CD8-positive, alpha-beta T cell (primary cell): ENCODE measurements at places on chromosomes 4 and X.

GRCh38 chr4:42596918-42597317, 60.0 kb downstream of the ATP8A1 start:
- DNase-seq: no peak

DNA sequence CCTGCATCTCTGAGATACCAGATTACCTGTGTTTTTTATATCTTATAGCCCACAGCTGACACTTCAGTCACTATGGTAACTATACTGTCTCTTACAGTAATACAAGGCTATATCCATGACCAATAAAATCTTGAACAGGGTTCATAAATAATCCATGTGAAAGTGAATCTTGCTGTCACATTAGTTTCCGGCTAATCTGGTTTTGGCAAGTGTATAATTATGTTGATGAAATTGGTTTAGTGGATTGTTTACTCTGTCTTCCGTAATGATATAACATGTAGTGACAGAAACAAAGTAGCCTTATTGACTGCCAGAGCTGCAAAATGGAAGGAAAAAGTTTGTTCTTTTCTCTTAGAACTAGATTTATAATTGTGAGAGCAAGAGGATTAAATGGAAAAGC, 686.6 kb upstream of the PABPC4L start:
- no peak for DNase-seq

GRCh38 chrX:15930585-15930984, 76.0 kb upstream of the AP1S2 start:
- no peak for DNase-seq

DNA sequence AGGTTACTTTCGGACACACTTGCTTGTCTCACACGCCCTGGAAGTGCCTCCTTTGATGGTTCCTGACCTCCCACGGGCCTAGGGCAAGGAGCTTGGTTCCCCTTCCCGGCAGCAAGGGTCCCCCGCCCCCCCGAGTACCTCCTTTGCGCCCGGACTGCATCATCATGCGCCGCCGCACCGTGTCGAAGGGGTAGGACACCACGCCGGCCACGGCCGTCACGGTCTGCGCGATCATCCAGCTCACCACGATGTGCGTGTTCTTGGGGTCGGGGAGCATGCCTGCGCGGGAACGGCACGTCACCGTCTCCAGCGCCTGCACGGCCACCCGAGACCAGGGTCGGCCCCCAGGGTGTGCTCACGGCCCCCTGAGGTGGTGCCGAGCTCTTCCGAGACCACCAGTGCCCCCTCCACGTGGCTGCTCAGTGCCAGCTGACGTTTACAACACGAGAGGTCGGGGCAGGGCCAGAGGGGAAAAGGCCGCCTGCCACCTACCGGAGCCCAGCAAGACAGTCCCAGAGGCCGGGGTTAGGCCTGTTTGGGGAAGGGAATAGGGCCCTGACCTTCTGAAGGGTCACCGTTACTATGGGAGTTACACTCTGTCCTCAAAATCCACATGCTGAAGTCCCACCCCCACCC, 4.7 kb downstream of the SLC25A6 start:
- DNase-seq: no peak

DNA sequence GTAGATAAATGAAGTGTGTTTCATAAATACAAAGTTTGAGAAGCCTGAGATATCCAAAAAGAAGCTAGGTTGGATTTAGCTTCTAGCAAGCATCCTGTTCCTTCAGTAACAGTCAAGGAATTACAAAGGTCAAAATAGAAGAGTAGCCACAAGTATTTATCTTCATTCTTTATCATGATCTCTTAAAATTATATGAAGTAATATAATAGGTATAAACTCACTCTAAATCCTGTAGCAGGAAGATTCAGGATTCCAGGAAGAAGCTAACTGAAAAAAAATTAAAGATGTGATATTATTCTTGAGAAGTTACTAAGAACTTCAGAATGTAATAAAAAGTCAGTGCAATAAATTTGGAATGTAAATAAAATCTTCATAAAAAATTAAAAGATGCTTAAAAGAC, 31.1 kb upstream of the RXFP1 start:
- DNase-seq: no peak

GRCh38 chrX:104854790-104855340, 288.9 kb downstream of the IL1RAPL2 start:
- DNase-seq: no peak

- DNase-seq: no peak
Measured at GRCh38 chrX:114071412-114071811, 512.5 kb upstream of the HTR2C start.

DNA sequence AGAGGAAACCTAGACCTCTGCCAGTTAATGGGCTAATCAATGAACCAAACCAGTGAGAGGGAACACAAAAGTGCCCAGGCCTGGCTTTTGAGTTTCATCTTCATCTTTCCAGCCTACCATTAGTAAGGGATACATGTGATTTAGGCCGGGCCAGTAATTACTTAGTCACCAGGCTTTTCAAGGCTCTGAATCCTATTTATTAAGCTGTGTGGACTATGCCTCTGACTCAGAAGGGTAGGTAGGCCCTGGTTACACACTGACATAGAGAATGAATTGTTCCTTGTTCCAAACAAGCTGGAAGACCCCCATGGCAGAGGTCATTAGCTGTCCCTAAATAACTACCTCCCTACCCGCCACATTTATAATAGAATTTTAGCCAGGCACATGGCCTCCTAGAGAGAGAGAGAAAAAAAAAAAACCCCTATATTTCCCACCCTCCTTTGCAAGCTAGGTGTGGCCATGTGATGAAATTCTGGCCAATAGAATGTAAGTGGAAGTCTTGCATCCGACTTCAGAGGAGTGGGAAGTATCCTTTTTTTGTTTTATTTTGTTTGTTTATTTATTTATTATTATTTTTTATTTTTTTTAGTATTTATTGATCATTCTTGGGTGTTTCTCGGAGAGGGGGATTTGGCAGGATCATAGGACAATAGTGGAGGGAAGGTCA, 112.3 kb upstream of the BCOR start:
- DNase-seq: no peak

DNA sequence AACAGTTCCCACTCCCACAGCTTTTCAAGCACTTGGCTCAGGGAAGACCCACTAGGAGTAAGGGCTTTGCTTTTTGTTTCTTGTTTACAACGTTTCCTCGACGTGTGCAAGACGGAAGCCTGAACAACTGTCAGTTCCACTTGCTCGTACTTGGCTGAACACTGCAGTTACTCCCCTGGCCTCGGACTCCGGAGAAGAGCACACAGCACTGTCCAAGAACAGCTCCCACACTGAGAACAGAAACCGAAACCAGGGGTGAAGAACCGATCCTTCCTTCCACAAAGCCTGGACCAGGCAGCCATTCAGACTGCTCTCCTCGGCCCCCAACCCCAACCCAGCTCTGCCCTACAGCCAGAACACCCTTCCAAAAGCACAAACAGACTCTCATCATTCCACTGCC, 25.5 kb downstream of the IRF2 start:
- DNase-seq: no peak

- no peak for DNase-seq
Measured at GRCh38 chrX:115948018-115948923, 222.3 kb upstream of the AGTR2 start.

- no peak for DNase-seq
Measured at GRCh38 chr4:172035562-172035961, 222.4 kb downstream of the GALNTL6 start.

GRCh38 chrX:74511704-74512103, 90.4 kb downstream of the SLC16A2 start:
- no peak for DNase-seq

DNA sequence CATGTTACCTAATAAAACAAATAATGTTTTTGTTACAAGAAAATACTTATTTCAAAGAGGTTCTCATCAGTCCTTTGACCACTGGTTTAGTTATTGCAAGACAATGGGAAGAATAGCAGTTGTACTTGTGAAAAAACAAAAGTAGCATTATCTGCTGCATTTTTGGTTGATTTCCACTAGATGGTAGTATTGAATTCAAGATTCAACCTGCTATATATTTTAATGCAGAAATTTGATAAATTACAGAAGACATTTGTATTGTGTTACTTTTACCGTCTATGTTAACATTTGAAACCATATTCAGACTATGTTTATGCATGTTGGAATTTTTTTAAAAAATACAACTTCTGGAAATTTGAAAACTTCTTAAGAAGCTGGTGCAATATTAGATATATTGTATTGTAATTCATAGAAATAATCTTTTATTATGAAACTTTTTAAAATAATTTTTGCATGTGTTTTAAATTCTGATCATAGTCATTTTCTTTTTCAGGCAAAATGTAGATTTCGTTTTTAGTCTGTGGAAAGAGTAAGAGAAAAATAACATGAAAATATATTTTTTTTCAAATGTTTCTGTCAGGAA, 56.4 kb downstream of the SPCS3 start:
- no peak for DNase-seq

GRCh38 chrX:154378059-154378798, 866 bp upstream of the EMD start:
- peak; percentile 66 for DNase-seq

DNA sequence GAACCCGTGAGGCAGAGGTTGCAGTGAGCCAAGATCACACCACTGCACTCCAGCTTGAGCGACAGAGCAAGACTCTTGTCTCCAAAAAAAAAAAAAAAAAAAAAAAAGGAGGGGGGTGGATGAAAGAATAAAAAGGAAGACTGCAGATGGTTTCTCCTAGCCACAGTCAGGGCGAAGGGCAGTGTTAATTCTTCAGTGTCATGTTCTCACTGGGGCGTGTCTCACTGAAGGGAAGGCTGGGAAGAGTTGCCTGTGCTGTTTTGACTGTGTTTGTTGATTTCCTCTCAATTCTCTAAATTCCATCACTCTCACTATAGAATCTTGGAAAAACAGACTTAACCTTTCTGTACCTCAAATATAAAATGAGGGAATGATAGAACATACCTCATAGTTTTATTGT, 71.6 kb upstream of the DHX15 start:
- no peak for DNase-seq

DNA sequence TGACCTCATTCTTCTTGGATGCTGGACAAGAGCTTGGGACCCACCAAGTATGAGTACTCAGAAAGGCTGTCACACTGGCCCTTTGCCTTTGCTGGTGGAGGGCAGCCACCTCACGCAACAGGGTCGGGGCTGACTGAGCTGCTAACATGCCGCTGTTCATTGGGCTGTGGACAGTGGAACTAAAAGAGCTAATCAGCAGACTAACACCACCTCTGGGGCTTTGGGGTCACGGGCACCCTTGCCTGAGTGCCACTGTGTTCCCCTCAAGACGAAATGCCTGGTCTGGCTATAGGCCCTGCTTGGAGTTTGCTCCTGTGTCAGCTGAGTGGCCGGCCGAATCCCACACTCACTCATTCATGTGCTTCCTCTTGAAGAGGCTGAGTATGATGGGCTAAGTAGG, 559.6 kb downstream of the SPRY1 start:
- no peak for DNase-seq

- DNase-seq: no peak
Measured at GRCh38 chr4:149719357-149719756, 96.3 kb downstream of the IQCM start.

DNA sequence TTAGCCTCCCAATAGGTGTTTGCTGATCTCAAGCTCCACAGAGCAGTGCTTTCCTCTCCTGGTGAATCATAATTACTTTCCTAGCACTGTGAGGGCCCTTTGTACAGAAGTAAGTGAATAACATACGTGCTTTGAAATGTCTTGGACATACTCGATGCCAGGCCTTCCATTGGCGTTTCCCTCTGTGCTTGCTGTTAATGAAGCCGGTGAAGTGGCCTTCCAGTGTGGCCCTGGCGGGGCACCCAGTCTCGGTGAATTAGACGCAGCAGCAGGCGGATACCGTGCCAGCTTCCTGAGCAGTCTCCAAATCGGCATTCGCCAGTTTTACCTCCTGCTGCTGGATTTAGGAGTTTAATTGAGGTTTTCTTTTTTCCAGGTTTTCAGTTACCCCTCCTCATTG, 132.3 kb downstream of the HMX1 start:
- no peak for DNase-seq

GRCh38 chrX:132965461-132965860, 7.0 kb upstream of the HS6ST2 start:
- DNase-seq: no peak

DNA sequence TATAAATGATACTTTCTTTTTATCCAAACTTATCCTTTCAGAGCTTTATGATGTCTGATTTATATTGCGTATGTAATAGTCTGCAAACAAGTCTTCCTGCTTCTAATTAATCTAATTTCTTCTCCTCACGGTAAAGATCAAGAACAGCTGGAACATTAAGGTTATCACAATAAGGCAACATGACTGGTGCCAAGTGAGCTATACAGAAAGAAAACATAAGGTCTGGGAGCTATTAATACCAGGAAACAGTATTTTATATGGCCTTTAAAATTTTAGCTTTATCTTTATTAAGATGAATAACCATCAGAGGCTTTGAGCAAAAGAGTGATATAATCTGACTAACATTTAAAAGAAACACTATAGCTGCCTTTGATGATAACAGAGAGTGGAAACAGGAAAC, 28.7 kb upstream of the CABS1 start:
- no peak for DNase-seq

DNA sequence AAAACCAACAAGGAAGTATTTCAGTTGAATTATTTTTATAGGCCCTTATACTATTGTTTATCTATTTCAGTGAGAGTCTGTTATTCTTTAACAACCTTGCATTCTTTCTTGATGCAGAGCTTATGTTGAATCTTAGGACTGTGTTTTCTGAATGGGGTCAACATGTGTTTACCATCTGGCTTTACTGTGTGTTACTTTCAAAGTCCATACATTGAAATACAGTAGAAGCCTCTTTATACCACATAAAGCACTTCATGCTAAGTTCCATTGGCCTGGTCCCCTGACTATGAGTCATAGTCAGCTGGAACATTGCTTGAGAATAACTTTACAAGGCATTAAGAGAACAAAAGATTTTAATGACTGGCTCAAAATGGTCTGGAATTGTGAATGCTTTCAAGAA, 152.6 kb downstream of the GASK1B start:
- no peak for DNase-seq

- no peak for DNase-seq
Measured at GRCh38 chrX:42460706-42461105, 317.3 kb downstream of the PPP1R2C start.

DNA sequence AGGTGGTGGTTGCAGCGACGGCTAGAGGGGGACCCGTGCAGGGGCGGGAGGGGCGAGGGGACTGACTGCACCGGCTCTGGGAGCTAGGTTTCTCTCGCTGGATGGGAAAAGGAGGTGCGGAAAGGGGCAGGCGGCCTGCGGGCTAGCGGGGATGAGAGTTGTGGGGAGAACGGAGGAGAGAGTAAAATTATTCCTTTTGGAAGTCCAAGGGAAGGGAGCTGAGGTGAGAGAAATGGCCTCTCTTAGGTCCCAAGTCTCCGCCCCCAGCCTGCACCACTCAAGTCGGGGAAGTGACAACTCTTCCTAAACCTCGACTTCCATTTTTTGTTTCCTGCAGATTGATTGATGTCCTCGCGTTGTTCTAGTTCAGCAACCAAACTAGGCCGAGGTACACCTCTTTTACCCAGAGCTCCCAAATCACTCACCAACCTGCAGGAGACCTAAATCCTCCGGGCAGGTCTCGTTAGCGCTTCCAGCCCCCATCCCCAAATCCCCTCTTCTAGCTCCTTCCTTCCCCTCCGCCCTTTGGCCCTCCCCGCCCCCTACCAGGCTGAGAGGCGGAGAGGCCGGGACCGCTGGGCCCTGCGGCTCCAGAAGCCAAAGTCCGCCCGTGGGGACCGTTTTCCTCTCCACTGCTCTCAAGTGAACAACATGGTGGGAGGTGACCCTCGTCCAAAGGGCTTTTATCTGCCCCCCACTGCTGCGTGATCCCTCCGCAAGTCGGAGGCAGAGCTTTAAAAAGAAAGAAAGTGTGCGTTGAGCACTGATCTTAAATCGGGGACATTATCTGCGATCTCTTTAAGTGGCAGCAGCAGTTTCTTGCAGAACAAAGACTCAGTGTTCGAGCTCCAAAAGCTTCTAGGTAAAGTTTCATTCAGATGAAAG, 7.3 kb downstream of the PITX2 start:
- DNase-seq: no peak

GRCh38 chr4:150641612-150642011, 59.7 kb downstream of the MAB21L2 start:
- no peak for DNase-seq
